ENCODE measurements at places on chromosomes 2 and 18. TPM values are rescaled to one million over a fixed set of nuclear protein-coding genes. Genes with fewer than 3 reads are reported as not detected.

DNA sequence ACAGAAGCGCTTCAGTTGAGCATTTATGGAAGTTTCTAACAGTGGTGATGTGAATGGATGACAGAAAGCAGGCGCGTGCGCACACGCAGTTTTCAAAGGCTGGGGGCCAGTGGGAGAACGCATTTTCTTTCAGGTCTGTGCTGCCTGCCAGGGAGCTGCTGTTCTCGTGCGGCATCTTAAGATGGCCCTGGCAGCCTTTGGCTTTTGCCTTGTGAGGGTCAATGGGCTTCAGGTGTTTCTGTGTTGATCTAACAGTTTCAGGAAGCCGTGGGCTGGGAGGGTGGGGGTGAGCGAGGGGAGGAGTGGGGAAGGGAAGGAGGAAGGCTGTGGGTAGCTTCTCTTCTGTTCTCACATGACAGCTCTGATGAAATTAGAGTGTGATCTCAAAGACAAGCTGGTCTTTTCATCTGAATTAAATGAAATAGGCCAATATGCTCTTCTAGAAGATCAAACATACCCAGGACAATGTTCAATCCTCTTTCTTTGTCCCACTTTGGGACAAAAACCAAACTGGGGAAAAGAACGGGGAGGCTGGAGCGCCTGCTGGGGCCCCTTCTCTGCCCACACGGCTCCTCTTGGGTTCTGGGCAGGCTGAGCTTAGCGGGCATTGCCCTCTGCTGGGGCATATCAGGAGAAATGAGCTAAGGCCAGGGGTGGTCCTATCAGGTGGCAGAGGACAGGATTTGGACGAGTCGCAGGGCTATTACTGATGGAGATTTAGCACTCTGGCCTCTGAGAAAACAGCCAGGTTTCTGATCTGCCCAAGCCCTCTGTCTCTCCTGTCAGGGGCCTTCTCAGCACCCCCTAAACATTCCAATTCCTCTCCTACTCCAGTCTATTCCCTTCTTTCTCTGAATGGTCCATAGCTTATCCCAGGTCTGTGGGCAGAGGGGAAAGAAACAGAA, 126.2 kb upstream of the LGALSL start:
- no peaks in the 10 kb centered on the region for H3K36me3 ChIP-seq
- DNase-seq = peak; percentile 61
- H3K27ac ChIP-seq = peak overlapping the region; percentile 65
- H3K4me1 ChIP-seq = peaks cover 48% of the 10 kb centered on the region

- DNase-seq = no peak
- H3K4me3 ChIP-seq = no peak overlapping the region
- no peaks in the 10 kb centered on the region for H3K4me1 ChIP-seq
- H3K27ac ChIP-seq = no peak overlapping the region
Observed at GRCh38 chr18:24293254-24293653, 104.4 kb downstream of the OSBPL1A start.

IGFBP2 gene
- 37.7 TPM for total RNA-seq

- H3K4me3 ChIP-seq = peak overlapping the region; percentile 79
- peak overlapping the region; percentile 95 for H3K27ac ChIP-seq
- no peak for DNase-seq
Observed at GRCh38 chr2:27891673-27892105, 1.2 kb downstream of the BABAM2 start.

- H3K27ac ChIP-seq = no peak overlapping the region
- DNase-seq = no peak
- no peaks in the 10 kb centered on the region for H3K36me3 ChIP-seq
- no peak overlapping the region for H3K4me3 ChIP-seq
Observed at GRCh38 chr18:78894033-78894305, 85.6 kb upstream of the SALL3 start.

GRCh38 chr18:46274266-46274665, 170.1 kb downstream of the HAUS1 start:
- no peaks in the 10 kb centered on the region for H3K36me3 ChIP-seq
- no peaks in the 10 kb centered on the region for H3K4me1 ChIP-seq
- no peak for DNase-seq
- H3K4me3 ChIP-seq = no peak overlapping the region

TSPYL6 gene
- total RNA-seq = not detected

- no peak for DNase-seq
- H3K4me1 ChIP-seq = peaks cover 57% of the 10 kb centered on the region
- peak overlapping the region; percentile 97 for H3K27ac ChIP-seq
- H3K4me3 ChIP-seq = peak overlapping the region; percentile 93
Observed at GRCh38 chr2:69645031-69645431, 1.5 kb upstream of the AAK1 start.

DNA sequence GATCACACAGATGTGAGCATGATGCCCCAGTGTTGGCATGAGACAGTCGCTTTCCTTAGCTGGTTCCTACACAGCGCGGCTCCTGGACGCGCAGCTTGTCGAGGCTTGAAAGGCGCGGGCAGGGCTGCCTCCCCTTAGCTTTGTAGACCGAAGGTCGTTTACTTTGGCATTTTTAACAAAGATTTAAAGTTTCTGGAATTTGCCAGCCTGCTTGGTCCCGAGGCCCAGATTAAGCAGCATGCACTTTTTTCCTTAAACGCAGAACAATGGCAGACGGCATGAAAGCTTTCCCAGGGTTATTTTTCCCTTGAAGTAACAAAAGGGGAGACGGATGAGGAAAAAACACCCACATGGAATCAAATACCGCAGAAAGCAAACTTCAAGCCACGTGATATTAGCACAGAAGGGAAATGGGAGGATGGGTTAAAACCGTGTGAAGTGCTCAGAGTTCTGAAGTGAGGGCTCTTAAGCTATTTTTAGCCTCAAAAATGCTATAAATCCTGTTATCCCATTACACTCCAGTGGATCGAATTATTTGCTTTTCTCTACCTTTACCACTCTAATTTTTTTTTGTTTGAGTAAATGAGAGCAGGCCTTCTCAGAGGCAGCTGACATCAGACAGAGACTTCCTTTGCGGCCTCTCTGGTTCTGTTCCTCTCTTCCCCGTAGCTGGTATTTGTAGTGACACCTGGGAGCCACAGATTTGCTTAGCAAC, 55.7 kb downstream of the NPAS2 start:
- H3K4me1 ChIP-seq = peaks cover 5% of the 10 kb centered on the region
- no peak for DNase-seq
- H3K4me3 ChIP-seq = no peak overlapping the region
- H3K36me3 ChIP-seq = no peaks in the 10 kb centered on the region

- H3K4me1 ChIP-seq = no peaks in the 10 kb centered on the region
- no peaks in the 10 kb centered on the region for H3K36me3 ChIP-seq
- no peak overlapping the region for H3K27ac ChIP-seq
- no peaks in the 10 kb centered on the region for H3K27me3 ChIP-seq
Observed at GRCh38 chr18:58580623-58581022, 48.3 kb downstream of the ALPK2 start.

- no peak for DNase-seq
- H3K27me3 ChIP-seq = no peaks in the 10 kb centered on the region
- no peak overlapping the region for H3K4me3 ChIP-seq
- peaks cover 30% of the 10 kb centered on the region for H3K4me1 ChIP-seq
Observed at GRCh38 chr2:105770149-105770548, 25.4 kb downstream of the NCK2 start.

DNA sequence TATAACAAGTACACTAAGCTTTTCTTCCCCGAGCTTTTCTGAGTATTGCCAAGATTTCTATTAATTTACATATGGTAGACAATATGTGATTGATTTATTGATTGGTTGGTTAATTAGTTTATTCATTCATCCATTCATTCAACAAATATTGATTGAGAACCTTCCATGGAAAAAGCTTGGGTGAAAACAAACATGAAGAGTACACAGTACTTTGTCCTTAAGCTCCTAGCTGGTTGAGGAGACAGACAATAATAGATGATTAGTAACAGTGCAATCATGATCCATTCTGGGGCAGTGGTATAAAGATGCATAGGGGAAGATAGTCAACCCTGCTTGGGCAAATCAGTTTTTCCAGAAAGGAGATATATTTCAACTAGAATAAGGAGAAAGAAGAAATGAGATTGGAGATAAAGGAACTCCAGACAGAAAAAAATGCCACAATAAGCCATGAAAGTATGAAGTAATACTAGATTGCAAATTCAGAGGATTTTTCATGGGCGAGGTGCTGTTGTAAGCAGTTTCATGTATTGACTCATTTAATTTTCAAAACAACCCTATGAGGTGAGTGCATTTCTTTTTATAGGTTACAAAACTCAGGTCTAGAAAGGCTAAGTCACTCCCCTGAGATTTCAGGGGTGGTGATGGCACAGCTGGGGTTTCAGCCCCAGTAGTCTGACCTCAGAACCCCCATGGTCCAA, 129.5 kb downstream of the RND3 start:
- H3K4me1 ChIP-seq = no peaks in the 10 kb centered on the region
- no peak overlapping the region for H3K4me3 ChIP-seq
- no peaks in the 10 kb centered on the region for H3K36me3 ChIP-seq
- no peaks in the 10 kb centered on the region for H3K27me3 ChIP-seq

PAIP2B gene
- total RNA-seq = 7.7 TPM

PRKAG3 gene
- not detected for total RNA-seq

- no peaks in the 10 kb centered on the region for H3K36me3 ChIP-seq
- H3K4me3 ChIP-seq = no peak overlapping the region
- H3K4me1 ChIP-seq = peaks cover 16% of the 10 kb centered on the region
- no peak overlapping the region for H3K27ac ChIP-seq
Observed at GRCh38 chr2:41932241-41933045, 115.4 kb upstream of the PKDCC start.

DNA sequence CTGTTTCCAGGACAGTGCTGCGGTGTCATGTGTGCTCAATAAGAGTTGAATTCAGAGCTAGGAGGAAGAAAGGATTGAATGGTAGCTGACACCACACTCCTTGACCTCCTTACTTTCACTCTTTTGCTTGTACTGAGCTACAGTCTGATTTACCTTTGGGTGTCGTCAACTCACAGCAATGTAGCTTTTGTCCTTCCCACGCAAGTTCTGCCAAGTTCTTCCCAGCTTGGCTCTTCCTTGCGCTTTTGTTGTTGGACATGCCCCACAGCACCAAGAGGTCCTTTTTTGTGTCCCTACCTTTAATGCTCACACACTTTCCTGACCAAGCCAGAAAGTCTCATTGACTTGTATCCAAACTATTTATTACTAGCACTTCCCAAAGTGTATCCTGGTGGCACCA, 38.3 kb upstream of the ITGB6 start:
- no peaks in the 10 kb centered on the region for H3K36me3 ChIP-seq
- H3K4me1 ChIP-seq = peaks cover 21% of the 10 kb centered on the region
- no peak overlapping the region for H3K4me3 ChIP-seq
- H3K27me3 ChIP-seq = no peaks in the 10 kb centered on the region
- H3K27ac ChIP-seq = no peak overlapping the region

- no peaks in the 10 kb centered on the region for H3K27me3 ChIP-seq
- H3K27ac ChIP-seq = no peak overlapping the region
- DNase-seq = no peak
- no peak overlapping the region for H3K4me3 ChIP-seq
- no peaks in the 10 kb centered on the region for H3K36me3 ChIP-seq
Observed at GRCh38 chr18:22844190-22844589, 88.9 kb upstream of the RBBP8 start.

CPS1 gene
- 3.0 TPM for total RNA-seq

DNA sequence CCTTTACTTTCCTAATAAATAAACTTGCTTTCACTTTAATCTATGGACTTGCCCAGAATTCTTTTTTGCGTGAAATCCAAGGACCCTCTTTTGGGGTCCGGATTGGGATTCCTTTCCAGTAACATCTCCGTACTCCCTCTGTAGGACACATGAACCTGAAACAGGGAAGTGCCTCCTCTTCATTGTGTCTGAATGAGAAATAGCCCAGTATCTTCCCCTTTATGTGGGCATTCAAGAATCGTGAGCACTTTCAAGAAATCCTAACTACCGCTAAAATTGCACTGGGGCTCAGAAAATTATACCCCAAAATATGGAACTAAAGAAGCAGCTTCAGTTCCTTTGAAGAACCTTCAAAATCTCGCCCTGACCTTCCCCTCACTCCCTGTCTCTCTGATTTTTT, 7.8 kb upstream of the POMC start:
- no peak overlapping the region for H3K27ac ChIP-seq
- no peak overlapping the region for H3K4me3 ChIP-seq
- peaks cover 33% of the 10 kb centered on the region for H3K27me3 ChIP-seq
- H3K36me3 ChIP-seq = no peaks in the 10 kb centered on the region
- H3K4me1 ChIP-seq = no peaks in the 10 kb centered on the region

MOGAT1 gene
- total RNA-seq = 3.2 TPM

- no peaks in the 10 kb centered on the region for H3K36me3 ChIP-seq
- H3K4me1 ChIP-seq = no peaks in the 10 kb centered on the region
- H3K27me3 ChIP-seq = no peaks in the 10 kb centered on the region
- H3K4me3 ChIP-seq = no peak overlapping the region
Observed at GRCh38 chr2:67145851-67146250, 251.3 kb upstream of the ETAA1 start.

DNA sequence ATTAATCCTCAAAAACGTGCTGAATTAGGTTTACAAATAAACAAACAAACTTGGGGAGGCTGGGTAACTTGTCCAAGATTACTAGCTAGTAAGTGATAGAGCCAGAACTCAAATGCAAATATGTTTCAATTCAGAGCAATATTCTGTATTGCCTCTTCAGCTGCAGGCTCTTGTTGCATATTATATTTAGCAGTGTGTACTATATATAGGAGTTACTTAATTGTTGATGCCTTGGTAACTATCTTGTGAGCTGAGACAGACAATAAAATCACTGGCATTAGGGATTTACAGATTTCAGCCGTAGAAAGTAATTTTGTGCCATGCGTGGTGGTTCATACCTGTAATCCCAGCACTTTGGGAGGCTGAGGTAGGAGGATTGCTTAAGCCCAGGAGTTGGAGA, 10.2 kb upstream of the ANKRD12 start:
- H3K4me3 ChIP-seq = no peak overlapping the region
- H3K4me1 ChIP-seq = peaks cover 10% of the 10 kb centered on the region
- H3K36me3 ChIP-seq = peaks cover 89% of the 10 kb centered on the region
- H3K27ac ChIP-seq = no peak overlapping the region
- no peak for DNase-seq

- H3K4me3 ChIP-seq = peak overlapping the region; percentile 55
- H3K27me3 ChIP-seq = no peaks in the 10 kb centered on the region
- no peak for DNase-seq
- H3K36me3 ChIP-seq = no peaks in the 10 kb centered on the region
- peaks cover 40% of the 10 kb centered on the region for H3K4me1 ChIP-seq
- H3K27ac ChIP-seq = peak overlapping the region; percentile 89
Observed at GRCh38 chr2:177165721-177166711, 46.6 kb upstream of the HNRNPA3 start.

- peaks cover 36% of the 10 kb centered on the region for H3K4me1 ChIP-seq
- H3K27ac ChIP-seq = no peak overlapping the region
- DNase-seq = no peak
- H3K27me3 ChIP-seq = peaks cover 99% of the 10 kb centered on the region
Observed at GRCh38 chr2:161420406-161421074, 4.4 kb downstream of the TBR1 start.

All from lower lobe of right lung (tissue), 2 donors.